ENCODE measurements at places on chromosomes 16 and 17.
A peak's percentile ranks its signal among the peaks of the same experiment; 100 is the strongest.

DNA sequence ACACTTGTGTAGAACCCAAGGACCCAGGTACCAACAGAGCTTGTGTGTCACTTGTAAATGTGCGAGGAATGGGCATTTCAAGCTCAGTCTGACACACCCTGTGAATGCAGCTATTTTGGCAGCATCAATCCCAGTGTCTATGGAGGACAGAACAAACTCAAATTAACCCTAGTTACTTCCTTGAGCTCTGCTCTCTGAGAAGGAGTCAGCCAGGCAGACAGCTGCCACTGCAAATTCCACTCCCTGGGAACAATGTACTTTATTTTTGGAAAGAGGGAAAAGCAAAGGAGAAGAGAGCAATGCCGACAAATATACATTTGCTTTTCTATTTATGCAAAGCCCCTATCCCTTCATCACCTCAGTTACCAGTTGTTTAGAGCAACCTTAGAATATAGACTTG lies 48.4 kb upstream of the NOG start:
- no peak for DNase-seq

DNA sequence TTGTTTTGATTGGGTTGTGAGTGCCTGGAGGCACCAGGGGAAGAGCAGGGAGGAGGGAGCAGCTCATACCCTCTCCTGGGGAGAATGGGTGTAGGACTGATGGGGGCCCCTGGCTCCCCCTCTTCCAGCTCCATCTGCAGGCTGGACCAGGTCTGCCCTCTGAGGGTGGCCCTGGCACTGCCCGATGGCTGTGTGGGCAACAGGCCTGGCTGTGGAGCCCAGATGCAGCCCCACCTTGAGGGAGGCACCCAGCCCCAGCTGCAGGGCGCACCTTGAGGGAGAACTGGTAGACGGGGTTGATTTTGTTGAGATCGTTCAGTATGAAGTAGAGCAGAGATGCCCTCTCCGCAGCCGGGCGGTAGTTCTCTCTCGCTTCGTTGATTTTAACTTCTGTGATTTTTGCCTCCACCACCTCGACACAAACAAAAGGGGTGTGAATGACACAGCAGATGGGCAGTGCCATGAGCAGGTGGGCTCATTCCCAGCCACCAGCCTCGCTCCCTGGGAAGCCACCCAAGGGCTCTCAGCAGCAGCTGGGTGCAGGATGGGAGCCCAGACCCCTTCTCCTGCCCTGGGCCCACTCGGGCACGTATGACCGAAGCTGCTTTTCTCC lies 71.6 kb downstream of the PGS1 start:
- no peak for DNase-seq

DNA sequence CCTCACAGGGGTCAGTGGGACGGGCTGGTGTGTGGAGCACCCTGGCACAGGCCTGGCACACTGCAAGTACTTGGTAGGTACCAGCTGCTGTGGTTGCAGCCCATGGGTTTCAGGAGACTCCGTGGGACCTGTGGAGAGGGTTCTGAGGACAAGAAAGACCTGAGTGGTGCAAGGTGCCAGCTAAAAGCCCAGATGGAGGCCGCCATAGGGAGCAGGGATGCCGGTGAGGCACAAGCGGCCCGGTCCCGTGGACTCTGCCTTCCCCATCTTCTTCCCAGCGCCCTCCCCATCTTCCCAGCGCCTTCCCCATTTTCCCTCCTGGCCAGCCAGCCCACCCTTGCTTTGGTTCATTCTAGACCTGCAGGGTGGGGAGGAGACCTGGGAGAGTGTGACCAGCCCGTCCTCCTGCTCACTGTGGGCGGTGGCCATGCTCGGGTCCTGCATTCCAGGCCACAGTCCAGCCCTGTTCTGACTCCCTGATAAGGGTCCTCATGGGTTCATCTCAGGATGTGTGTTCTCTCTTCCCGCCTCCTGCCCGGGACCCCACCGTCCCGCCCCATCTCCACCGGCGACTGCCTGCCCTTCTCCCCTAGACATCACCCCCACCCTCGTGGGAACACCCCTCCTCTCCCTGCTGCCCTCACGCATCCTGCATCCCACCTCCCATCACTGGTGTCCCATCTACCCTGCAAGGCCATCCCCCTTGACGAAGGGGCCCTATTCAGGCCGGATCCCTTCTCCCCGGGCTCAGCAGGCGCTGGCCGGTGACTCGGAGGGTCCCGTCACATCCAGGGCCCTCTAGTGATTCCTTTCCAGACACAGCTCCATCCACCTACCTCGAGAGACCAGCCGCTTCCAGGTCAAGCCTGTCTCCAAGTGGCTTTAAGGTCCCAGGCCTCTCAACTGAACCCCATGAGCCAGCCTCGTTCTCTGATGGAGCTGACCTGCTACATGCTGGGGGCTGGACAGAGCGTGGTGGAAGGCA lies 3.4 kb downstream of the ZNF469 start:
- no peak for DNase-seq

- DNase-seq, result no peak
Observed at GRCh38 chr17:31677681-31678080, 181.4 kb downstream of the COPRS start.

GRCh38 chr17:35553310-35553709 lies 7.3 kb downstream of the SLFN14 start:
- no peak for DNase-seq

GRCh38 chr17:33686171-33686570 lies 393.1 kb upstream of the ASIC2 start:
- no peak for DNase-seq

DNA sequence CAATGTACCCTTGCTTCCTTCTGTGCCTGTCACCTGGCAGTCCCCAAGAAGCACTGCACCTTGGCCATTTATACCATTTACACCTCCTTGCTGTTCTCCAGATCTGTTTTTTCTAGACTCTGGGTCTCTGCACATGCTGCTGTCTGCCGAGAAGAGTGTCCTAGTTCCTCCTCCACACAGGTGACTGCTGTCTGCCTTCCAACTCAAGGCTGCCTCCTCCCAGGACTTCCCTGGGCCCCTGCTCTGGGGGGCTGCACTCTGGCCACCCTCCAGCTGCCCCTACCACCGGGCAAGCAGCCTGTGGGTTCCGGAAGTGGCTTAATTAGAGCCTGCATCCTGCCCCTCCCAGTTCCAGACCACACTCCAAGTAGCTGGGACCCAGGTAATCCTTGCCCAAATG lies 5.7 kb upstream of the LIMD2 start:
- DNase-seq, result no peak

GRCh38 chr16:85757341-85757822 lies 6.5 kb upstream of the C16orf74 start:
- peak; percentile 74 for DNase-seq

DNA sequence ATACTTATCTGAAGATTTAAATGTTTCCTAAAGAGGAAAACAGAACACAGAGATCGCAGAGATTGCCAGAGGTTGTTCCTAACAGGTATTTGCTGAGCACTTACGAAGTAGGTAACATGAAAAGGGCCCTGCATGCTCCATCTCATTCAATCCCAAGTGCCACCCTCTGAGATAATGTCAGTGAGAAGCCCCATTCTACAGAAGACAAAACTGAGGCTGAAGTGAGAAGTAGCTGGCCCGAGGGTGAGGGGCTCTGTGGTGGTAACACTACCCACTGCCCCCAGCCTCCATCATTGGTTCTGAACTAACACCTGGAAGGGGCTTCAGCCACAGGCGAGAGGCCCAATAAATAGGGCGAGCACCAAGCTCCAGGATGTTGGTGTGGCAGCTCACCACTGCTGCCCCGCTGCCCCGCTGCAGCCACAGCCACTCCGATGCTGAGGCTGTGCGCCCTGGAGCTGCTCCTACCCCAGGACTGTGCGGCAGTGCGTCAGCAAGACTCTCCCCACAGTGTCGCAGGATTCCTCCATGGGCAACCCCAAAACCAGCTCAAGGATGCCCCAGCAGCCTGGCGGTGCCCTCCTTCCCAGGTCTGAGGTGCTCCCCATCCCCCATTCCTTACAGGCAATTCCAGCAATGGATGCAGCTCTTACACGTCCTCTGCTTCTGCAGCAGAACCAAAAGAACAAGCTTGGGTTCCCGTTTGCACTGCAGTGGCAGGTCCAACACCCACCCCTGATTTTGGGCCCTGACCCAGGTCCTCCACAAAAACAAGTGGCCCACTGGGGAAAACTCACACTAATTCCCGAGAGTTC lies 10.3 kb downstream of the FLCN start:
- DNase-seq, result no peak

DNA sequence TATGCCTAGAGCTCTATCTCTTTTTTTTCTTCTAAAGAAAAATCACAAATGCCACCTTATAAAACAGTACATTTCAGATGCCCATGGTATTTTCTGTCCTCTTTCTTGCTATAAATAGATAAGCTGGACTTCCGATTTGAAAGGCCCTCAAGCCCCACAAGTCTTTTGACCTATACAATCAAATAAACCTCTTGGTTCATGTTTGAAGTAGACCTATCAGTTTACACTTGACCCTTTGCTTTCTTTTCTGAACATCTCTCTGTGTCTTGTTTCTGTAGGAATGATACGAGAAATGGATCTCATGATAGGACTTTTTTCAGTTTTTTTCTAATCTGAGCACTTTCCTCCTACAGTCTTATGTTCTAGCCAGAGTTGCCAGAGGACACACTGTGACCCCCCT lies 327.2 kb downstream of the SOX9 start:
- no peak for DNase-seq

DNA sequence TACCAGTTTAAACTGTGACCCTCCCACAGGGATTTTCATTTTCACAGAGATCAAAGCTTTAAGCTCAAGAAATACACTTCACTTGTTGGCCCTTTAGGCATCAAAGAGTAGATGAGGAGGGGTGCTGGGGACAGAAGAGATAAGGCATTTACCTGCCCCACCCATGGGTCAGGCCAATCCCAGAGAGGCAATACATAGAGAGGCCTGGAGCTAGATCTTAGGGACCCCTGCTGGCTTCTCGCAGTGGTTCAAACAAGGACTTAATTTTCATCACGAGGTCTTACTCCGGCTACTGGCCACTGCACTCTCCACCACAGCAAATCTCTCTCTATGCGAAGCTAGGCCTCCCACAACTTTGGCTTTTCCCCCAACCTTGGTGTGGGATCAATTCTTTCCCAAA lies 46.6 kb downstream of the NOG start:
- no peak for DNase-seq

DNA sequence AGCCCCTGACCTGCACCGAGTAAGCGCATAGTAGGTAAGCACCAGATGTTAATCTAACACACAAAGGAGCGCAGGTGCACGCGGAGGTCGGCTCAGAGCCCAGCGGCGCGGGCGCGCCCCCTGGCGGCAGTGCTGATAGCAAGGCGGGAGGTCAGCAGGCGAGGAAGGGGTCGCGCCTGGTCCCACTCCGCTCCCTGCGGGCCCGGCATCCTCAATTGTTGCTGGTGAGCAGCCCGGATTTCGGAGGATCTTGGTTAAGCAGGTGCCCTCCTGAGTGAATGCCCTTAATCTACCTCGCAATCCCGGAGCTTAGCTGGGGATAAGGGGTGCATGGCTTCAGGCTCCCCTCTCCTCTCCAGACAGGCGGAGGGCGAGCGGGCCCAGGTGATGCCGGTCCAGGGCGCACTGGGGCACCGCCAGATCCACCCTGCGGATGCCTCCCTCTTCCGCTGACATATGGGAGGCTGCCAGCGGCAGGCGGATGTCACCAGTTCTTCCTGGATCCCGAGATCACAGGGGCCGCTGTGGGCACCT lies 4.0 kb upstream of the WNT3 start:
- no peak for DNase-seq

DNA sequence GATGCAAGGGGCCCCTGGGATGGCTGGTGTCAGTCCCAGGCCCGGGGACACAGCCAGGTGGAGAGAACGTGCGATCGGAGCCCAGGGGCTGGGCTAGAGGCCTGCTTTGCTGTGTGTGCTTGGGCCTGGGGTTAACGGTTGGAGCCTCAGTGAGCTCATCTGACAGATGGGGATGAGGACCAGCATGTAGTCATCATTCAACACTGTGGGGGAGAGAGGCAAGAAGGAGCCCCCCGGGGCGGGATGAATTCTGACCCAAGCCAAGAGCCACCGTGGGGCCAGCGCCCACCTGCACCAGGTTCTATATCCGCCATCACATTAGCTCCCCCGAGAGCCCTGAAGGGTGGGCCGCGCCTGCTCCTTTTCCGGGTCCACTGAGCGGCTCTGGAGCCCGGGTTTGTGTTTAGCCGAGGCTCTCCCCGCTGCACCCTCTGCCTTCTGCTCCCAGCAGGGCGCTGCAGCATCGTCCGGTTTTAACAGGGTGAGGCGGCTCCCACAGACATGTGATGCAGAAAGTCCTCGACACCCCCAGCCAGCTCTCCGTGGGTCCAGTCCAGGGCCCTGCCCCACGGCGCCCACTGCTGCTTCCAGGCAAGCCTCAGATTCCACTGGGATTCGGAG lies 365.7 kb downstream of the SEC14L1 start:
- DNase-seq, result no peak

GRCh38 chr17:7673239-7673638 lies 14.1 kb downstream of the TP53 start:
- peak; percentile 26 for DNase-seq

GRCh38 chr17:80153004-80153403 lies 6.1 kb upstream of the EIF4A3 start:
- DNase-seq, result no peak

- DNase-seq, result no peak
Observed at GRCh38 chr17:6630390-6630789, 10.1 kb downstream of the KIAA0753 start.

DNA sequence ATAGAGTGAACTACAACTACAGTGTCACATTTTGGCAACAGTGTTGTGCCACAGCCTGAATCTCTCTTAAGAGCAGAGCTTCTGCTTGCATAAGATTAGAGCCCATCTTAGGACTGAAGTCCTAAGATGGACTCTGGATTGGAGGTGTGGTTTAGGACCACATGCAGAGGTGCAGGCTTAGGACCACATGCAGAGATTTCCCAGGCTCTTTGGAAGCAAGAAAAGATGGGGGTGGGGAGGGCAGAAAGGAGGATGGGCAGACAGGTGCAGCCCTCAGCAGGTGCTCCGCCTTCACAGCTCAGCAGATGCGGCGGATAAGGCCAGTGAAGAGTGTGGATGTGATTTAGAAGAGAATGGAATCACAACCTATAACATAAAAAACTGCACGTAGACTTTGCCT lies 128.7 kb downstream of the TANGO6 start:
- no peak for DNase-seq

DNA sequence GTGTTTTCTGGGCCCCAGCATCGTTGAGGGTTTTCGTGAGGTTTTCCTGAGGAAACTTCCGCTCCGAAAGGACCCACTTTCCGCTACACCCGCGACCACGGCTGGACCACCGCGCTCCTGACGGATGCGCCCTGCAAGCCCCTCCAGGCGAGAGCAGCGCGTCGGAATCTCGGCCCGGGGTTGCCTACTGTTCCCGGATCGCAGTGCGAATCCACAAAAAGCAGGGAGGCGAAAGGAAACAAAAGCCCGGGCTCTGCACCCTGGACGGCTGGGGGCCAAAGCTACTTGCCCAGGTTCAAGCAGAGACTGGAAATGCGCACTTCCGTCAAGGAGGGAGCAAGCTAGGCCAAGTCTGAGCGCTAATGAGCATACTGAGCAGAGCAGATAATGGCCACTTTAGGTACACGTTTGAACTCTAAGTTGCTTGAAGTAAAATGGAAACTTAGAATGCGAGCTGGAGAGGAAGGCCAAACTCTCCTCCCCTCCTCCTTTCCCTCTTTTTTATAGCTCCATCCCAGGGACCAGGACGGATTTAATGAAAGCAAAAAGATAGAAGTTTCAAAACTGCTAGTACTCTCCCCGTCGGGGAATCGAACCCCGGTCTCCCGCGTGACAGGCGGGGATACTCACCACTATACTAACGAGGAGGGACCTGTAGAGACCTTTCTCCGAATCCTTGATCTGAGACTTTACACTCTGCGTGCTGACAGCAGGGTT lies 11.4 kb upstream of the AURKB start:
- peak; percentile 94 for DNase-seq

GRCh38 chr17:78535273-78536197 lies 41.7 kb downstream of the DNAH17 start:
- DNase-seq, result no peak

GRCh38 chr17:2155573-2155972 lies 100.7 kb downstream of the HIC1 start:
- DNase-seq, result no peak

- no peak for DNase-seq
Observed at GRCh38 chr17:81309859-81310839, 15.0 kb upstream of the SLC38A10 start.
